ENCODE measurements at places on chromosomes 6 and 20. TPM values are rescaled to one million over a fixed set of nuclear protein-coding genes. Genes with fewer than 3 reads are reported as not detected.

Gene PTK6
- total RNA-seq = 0.29 TPM

Gene SOD2
- 927 TPM for total RNA-seq

Gene VSTM2L
- total RNA-seq = 7.5 TPM

Gene GNAS-AS1
- 0.23 TPM for total RNA-seq

Gene TMEM242
- total RNA-seq = 6.1 TPM

Gene SAMD3
- not detected for total RNA-seq

Gene COL10A1
- not detected for total RNA-seq

Gene CST9L
- total RNA-seq = not detected

- H3K27ac ChIP-seq = no peak overlapping the region
- no peak overlapping the region for H3K4me3 ChIP-seq
These were observed 38.3 kb upstream of the ATXN1 start for GRCh38 chr6:16799279-16800193.

- no peaks in the 10 kb centered on the region for H3K36me3 ChIP-seq
- no peak overlapping the region for H3K27ac ChIP-seq
- peaks cover 7% of the 10 kb centered on the region for H3K4me1 ChIP-seq
- no peak overlapping the region for H3K4me3 ChIP-seq
- no peaks in the 10 kb centered on the region for H3K27me3 ChIP-seq
These were observed 42.6 kb downstream of the KCNS1 start for GRCh38 chr20:45058168-45058850.

DNA sequence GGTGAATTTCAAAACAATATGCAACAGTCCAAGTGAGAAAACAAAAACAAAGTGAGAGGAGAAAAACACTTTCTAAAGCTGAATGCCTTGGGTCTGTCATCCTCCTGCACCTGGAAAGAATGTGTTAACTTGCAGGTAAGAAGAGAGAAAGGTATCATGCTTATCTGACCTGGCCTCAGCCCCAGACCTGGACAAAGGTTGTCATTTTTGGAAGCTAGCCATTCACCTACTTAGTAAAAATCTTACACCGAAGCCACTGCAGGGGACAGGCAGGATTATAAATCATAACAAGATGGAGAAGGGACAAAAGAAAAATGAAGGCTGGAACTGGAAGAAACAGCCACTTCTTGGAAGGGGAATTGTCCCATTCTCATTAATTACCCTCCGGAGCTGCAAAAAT, 69.4 kb downstream of the GFOD1 start:
- no peak for DNase-seq
- no peak overlapping the region for H3K27ac ChIP-seq
- no peaks in the 10 kb centered on the region for H3K27me3 ChIP-seq
- H3K36me3 ChIP-seq = no peaks in the 10 kb centered on the region

- no peak overlapping the region for H3K4me3 ChIP-seq
- no peaks in the 10 kb centered on the region for H3K4me1 ChIP-seq
- H3K27ac ChIP-seq = no peak overlapping the region
- DNase-seq = no peak
These were observed 16.9 kb upstream of the MTG2 start for GRCh38 chr20:62165762-62166399.

DNA sequence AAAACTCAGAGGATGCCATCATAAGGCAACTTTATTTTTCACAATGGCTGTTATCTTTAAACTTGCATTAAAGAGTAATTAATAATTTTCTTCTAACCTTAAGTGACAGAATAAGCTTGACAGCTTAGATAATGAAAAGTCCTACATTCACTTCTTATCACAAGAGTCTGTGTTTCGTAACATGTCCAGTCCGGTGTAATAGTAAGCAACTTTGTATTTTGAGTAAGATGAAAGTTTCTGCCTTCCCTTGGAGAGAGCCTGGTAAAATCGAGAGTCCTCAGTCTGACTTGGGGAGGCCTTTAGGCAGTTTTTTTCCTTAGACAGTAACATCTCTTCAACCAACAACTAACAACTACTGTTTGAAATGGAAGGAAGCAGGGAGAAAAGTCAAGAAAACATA, 195.6 kb downstream of the GRM1 start:
- H3K4me3 ChIP-seq = no peak overlapping the region
- H3K36me3 ChIP-seq = no peaks in the 10 kb centered on the region
- DNase-seq = no peak

GRCh38 chr20:4169360-4170190, 154.2 kb upstream of the RNF24 start:
- no peak for DNase-seq
- no peak overlapping the region for H3K27ac ChIP-seq
- no peak overlapping the region for H3K4me3 ChIP-seq
- H3K27me3 ChIP-seq = no peaks in the 10 kb centered on the region

- H3K4me3 ChIP-seq = no peak overlapping the region
- no peaks in the 10 kb centered on the region for H3K36me3 ChIP-seq
- no peak for DNase-seq
- H3K27me3 ChIP-seq = peaks cover 36% of the 10 kb centered on the region
- H3K4me1 ChIP-seq = no peaks in the 10 kb centered on the region
These were observed 251.0 kb downstream of the CDH4 start for GRCh38 chr20:61503106-61503505.

DNA sequence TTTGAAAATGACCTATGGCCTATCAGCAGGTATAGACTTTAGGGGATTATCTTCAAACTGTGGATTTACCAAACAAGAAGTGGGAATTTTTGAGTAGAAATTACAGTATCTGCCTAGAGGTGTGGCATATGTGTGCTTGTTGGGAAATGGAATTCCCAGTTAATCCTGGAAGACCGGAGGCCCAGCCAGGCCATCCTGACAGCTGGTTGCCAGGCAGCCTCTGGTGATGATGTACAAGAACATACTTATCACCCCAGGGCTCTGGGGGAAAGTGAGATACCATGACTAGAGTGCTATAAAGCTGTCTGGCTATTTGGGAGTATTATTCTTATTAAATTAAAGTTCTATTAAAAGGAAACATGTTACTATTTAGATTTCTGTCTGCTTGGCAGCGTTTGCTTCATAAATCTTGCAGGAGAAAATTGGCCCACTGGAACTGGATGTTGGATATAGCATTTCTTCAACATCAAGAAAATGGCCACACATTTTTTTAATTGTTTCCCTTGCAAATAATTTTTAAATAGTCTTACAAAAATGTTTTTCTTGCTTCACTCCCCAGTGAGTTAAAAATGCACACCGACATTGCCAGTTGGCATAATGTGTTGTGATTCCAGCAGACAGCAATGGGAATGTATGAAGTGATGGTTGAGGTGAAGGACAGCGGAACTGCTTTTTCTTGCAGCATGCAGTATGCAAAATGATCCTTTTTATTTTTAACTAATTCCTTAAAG, 187.8 kb downstream of the MYLK4 start:
- H3K27ac ChIP-seq = no peak overlapping the region
- peak; percentile 66 for DNase-seq
- peaks cover 10% of the 10 kb centered on the region for H3K4me1 ChIP-seq
- no peak overlapping the region for H3K4me3 ChIP-seq
- H3K36me3 ChIP-seq = no peaks in the 10 kb centered on the region

DNA sequence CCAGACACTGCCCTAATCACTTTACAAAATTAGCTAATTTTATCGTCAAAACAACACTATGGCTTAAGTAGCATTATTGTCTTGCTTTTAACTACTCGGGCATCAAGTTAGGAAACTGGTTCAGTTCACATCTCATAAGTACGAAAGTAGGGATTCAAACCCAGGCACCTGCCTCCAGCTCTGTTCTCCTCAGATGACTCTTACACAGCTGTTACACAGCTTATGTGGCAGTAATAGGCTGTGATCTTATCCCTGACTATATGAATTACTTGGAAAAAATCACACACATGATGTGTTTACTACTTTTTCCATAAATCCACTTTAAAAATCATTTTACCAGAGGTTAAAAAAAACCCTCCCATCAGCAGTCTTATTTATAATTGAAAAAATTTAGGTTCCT, 389.2 kb upstream of the FLRT3 start:
- no peak overlapping the region for H3K4me3 ChIP-seq
- H3K27ac ChIP-seq = no peak overlapping the region
- no peaks in the 10 kb centered on the region for H3K36me3 ChIP-seq
- H3K4me1 ChIP-seq = no peaks in the 10 kb centered on the region
- H3K27me3 ChIP-seq = no peaks in the 10 kb centered on the region

- H3K4me3 ChIP-seq = no peak overlapping the region
- no peak overlapping the region for H3K27ac ChIP-seq
- H3K36me3 ChIP-seq = no peaks in the 10 kb centered on the region
- H3K27me3 ChIP-seq = no peaks in the 10 kb centered on the region
These were observed 26.2 kb downstream of the ZKSCAN8 start for GRCh38 chr6:28167926-28168325.

DNA sequence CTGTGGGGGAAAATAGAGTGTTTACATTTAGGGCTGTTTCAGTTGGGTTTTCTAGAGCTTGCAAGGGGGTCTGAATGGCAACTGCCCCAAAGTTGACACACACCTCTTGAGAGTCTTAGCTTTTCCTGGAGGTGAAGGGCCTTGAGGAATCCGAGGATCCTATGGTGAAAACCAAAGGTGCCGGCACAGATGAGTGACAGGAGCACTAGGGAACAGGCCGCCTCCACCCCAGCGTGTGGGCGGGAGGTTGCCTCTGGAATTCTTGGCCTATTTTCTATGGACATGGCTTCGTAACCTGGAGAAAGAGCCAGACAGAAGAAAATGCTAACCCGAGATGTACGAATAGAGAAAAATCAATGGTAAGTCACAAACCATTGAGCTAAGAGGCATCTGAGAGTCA, 283.2 kb upstream of the FOXQ1 start:
- H3K36me3 ChIP-seq = no peaks in the 10 kb centered on the region
- H3K27ac ChIP-seq = no peak overlapping the region
- H3K4me3 ChIP-seq = no peak overlapping the region
- H3K27me3 ChIP-seq = no peaks in the 10 kb centered on the region
- no peak for DNase-seq

DNA sequence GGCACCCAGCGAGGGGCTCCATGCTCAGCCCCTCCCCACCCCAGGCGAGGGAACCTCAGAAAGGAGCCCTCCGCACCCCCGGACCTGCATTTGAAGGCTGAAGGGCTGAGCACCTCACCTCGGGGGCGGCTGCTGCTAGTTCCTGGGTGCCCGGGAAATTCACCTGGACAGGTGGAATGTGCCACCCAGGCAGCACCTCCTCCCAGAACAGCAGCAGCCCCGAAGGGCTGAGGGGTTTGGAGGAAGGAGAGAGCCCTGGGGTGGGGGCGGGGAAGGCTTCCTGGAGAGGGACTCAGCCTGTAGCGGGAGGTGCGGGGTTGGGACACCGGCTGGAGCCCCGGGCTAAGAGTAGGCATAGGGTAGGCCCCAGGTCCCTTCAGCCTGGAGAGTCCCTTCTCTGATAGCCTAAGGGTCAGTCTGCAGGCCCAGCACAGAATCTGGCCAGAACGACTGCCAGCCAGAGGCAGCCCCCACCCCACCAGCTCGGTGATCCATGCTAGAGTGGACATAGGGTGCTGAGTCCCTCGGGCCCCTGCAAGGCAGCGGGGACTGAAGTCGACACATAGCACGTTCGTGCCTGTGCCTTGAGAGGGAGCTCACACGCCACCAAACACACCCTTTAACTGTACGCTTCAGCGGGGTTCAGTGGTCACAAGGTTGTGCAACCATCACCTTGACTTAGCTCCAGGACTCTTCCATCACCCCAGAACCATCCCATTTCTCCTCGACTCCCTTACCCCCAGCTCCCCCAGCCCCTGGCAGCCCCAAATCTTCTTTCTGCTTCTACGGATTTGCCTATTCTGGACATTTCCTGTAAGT, 180.9 kb downstream of the TAF4 start:
- no peak for DNase-seq
- H3K4me3 ChIP-seq = no peak overlapping the region
- H3K27me3 ChIP-seq = peaks cover 78% of the 10 kb centered on the region
- no peak overlapping the region for H3K27ac ChIP-seq
- H3K4me1 ChIP-seq = no peaks in the 10 kb centered on the region
- H3K36me3 ChIP-seq = no peaks in the 10 kb centered on the region

DNA sequence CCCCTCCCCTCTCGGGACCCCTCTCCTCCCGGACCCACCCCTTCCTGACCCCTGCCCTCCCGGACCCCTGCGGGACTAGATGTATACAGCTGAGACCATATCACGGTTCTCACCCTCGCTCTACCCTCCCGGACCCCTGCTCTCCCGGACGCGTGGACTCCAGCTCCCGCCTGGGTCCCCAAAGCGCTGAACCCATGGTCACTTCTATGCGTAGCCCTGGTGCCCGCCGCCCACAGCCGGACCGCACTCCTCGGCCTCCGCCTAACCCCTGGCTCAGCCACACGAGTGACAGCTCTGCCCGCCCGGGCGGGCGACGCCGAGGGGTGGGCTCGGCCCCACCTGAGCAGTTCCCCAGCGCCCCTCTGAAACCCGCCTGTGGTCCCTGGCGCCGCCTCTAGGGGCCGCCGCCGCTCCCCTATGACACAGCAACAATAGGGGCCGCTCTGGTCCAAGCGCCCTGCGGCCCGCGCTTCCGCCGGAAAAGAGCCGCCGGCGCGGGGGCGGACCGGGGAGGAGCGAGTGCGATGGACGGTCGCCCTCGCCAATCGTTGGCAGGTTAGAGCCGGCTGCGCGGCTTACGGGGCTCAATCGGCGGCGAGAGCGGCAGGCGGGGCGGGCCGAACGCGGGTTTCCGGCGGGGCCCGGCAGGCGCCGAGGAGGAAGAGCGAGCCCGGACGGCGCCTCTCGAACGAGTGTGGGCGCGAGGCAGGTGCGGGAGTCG, at the start of gene ADRM1:
TSS of gene ADRM1 (plus strand) at position 657 of the 721 bp plus-strand sequence. CDS start 572 bp downstream, outside the sequence.
- peak; percentile 98 for DNase-seq
- H3K27me3 ChIP-seq = no peaks in the 10 kb centered on the region
- H3K27ac ChIP-seq = peak within 1 kb of the TSS; percentile 99
- peaks cover 42% of the 10 kb centered on the region for H3K36me3 ChIP-seq
- peak within 1 kb of the TSS; percentile 85 for H3K4me3 ChIP-seq
- peaks cover 54% of the 10 kb centered on the region for H3K4me1 ChIP-seq

DNA sequence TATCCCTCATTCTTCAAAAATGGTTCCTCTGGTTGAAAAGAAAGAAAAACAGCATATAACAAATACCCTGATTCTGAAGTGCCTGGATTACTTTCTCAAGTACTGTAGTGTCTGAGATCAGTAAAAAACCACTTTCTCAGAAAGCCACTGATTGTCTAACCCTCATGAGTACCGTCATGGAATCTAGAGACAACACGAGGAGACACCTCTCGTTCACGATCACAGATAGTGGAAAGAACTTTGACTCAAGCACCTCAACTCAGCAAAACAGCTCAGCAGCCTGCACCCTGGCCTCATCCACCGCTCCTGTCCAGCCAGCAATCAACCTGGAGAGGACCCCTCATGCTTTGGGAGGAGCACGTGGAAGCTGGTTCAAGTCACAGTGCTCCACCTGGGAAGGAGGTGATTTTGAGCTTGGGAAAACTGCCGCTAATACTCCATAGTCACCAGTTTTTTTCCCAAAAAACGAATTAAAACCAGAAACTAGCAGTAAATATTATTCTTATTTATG, 1.0 kb downstream of the SCML4 start:
- H3K36me3 ChIP-seq = no peaks in the 10 kb centered on the region
- peaks cover 12% of the 10 kb centered on the region for H3K4me1 ChIP-seq
- DNase-seq = no peak
- no peaks in the 10 kb centered on the region for H3K27me3 ChIP-seq
- no peak overlapping the region for H3K4me3 ChIP-seq

- no peaks in the 10 kb centered on the region for H3K27me3 ChIP-seq
- H3K27ac ChIP-seq = no peak overlapping the region
- no peaks in the 10 kb centered on the region for H3K36me3 ChIP-seq
- no peak overlapping the region for H3K4me3 ChIP-seq
- no peaks in the 10 kb centered on the region for H3K4me1 ChIP-seq
- no peak for DNase-seq
These were observed 19.1 kb upstream of the ADGRB3 start for GRCh38 chr6:68615938-68616337.

GRCh38 chr6:125363039-125363823, 61.5 kb upstream of the HDDC2 start:
- H3K27ac ChIP-seq = peak overlapping the region; percentile 72
- DNase-seq = no peak
- H3K4me1 ChIP-seq = peaks cover 29% of the 10 kb centered on the region
- no peaks in the 10 kb centered on the region for H3K27me3 ChIP-seq
- no peaks in the 10 kb centered on the region for H3K36me3 ChIP-seq
- peak overlapping the region; percentile 58 for H3K4me3 ChIP-seq

Measured in esophagus muscularis mucosa (tissue), 4 donors.